Inflammatory macrophage treated with lipopolysaccharide for 1 hour (primary cell): ENCODE measurements at places on chromosomes 1 and 21.

GRCh38 chr1:91490501-91490900 is 10.2 kb upstream of the CDC7 start:
- no peak for DNase-seq

- DNase-seq = peak; percentile 28
Observed at GRCh38 chr1:44594871-44595735, 79.2 kb downstream of the TMEM53 start.

GRCh38 chr1:47991187-47991586 is 6.0 kb downstream of the TRABD2B start:
- no peak for DNase-seq

- DNase-seq = no peak
Observed at GRCh38 chr1:2344121-2344681, 47.2 kb downstream of the MORN1 start.

DNA sequence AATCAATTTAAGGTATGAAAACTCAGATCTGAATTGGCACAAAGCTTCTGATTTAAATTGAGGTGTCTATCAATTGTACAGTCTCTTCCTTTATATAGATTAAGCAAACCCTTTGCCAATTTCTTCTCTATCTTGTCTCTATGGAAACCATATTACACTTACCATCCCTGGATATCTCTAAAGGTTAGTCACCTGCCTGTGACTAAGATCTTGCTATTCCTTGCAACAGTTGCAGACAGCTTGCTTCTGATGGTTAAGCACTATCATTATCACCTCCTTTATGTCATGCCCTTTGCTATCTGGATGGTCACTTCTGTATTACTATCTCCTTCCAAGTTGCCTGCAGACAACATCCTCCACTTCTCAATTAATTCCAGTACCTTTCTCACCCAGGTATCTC is 998.6 kb upstream of the B3GALT2 start:
- no peak for DNase-seq

- no peak for DNase-seq
Observed at GRCh38 chr1:2969011-2969844, 52.0 kb upstream of the ACTRT2 start.

GRCh38 chr1:204883405-204883804 is 12.7 kb downstream of the NFASC start:
- no peak for DNase-seq

- DNase-seq = no peak
Observed at GRCh38 chr1:3393024-3393986, 61.2 kb upstream of the ARHGEF16 start.

DNA sequence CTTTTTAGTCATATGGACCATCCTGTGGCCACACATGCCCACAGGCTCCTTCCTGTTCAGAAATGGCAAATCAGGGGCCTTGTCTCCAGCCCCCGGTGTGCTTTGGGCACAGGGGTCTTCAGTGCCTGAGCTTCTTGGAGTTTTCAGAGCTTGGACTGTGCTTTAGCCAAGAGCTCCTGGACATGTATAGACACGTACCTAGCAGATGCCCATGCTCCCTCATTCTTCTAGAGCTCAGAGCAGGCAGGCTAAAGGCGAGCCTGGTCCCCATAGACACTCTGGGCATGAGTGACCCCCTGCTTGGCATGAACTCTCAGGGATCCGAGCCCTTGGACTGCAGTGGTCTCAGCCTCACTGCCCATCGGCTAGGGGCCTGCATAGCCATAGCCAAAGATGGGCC is 106.8 kb downstream of the EPHB2 start:
- DNase-seq = no peak

DNA sequence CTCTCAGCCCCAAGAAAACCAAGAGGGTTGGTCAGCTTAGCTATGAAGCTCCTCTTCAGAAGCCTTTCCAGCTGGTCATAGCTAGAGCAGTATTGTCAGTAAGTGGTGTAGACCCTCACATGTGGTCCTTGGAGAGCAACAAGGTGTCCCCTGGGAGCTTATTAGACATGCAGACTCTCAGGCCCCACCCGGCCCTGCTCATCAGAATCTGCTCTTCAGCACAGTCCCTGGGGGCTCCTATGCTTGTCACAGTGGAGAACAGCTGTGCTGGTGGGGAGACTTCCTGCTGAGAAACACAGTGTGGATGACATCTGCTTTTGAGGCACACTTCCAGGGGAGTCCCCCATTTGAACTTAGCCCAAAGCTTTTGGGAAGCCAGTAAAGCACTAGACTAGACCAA is 21.9 kb upstream of the NEK2 start:
- no peak for DNase-seq

DNA sequence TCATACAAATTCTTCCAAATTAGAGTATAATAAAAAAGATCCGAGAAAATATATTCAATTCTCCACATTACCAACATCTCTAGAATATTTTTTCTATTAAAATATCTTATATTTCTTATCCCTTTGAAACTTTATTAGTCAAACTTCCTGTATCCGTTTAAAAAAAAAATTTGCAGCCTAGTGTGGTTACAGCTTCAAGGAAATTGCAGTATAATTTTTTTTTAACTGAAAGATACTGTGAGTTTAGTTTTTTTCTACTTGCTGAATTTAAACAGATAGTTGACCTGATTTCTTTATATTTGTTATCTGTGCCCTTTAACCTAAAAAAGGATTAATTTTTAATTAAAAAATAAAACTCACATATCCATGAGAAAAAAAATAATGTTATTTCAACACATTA is 1.5 kb downstream of the RGS18 start:
- DNase-seq = peak; percentile 43

- peak; percentile 54 for DNase-seq
Observed at GRCh38 chr1:220680085-220680687, 10.0 kb upstream of the C1orf115 start.

DNA sequence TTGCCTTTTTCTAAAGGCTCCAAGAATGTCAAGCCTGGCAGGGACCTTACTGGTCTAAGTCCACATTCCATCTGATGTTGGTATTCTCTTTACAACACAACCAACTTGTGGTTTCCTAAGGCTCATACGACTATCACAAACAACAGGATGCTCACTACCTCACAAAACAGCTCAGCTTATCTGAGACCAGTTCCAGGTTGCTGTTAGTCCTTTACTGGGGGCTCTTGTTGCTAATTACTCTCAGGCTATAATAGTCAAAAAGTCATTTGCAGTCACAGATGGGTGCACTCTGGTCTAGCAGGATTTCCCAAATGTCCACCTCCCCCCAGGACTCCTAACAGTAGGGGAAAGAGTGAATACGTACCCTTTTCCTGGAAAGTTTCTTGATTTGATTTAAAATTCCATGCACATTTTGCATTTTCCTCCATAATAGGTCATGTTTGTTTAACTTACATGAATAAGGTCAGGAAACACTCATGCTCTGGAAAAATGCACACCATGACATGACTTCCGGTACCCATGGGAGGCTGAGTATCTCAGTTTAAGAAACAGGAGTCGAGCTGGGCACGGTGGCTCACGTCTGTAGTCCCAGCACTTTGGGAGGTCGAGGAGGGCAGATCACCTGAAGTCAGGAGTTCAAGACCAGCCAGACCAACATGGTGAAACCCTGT is 16.0 kb downstream of the LCK start:
- no peak for DNase-seq

GRCh38 chr1:207890136-207890738 is 20.7 kb downstream of the CD34 start:
- DNase-seq = peak; percentile 98

GRCh38 chr1:9194024-9194423 is 40.5 kb upstream of the H6PD start:
- no peak for DNase-seq

DNA sequence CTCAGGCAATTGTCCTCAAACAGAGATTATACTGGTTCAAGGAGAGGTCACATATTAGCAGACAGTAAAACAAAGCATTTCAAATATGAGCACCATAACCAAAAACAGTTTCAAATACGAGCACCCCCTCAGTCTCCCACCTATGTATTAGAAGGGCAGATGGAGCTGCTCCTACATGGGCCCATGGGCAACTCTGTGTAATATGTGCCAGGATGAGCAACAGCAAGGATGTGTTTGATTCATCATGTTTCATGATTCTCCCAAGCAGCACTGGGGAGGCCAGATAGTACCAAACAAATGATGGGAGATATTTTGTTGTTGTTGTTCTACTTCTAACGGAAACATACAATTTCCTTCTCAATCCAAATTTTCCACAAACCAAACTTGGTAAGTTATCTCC is 8.9 kb downstream of the ADSS2 start:
- no peak for DNase-seq

GRCh38 chr21:26140164-26140579 is 30.4 kb downstream of the APP start:
- peak; percentile 85 for DNase-seq

- DNase-seq = no peak
Observed at GRCh38 chr1:119958223-119958622, 61.9 kb upstream of the ADAM30 start.

GRCh38 chr1:116560704-116561490 is 9.9 kb downstream of the CD58 start:
- no peak for DNase-seq

GRCh38 chr1:46691997-46692790 is 20.5 kb downstream of the TEX38 start:
- no peak for DNase-seq

DNA sequence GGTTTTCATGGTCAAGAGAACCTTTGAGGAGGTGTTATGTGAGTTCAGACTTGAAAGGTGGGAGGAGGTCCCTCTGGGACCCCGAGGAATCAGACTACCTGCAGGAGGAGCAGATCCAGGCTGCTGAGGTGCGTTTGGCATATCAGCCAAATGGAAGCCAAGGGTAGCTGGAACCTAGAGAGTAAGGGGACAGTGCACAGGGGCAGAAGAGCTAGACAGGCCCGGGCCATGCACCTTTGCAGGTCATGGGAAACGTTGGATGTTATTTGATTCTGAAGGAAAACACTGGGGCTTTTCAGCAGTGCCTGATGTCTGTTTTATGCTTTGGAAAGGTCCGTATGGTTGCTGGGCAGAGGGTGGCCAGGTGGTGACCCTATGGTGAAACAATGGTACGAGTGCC is 169.2 kb downstream of the PGBD5 start:
- no peak for DNase-seq

DNA sequence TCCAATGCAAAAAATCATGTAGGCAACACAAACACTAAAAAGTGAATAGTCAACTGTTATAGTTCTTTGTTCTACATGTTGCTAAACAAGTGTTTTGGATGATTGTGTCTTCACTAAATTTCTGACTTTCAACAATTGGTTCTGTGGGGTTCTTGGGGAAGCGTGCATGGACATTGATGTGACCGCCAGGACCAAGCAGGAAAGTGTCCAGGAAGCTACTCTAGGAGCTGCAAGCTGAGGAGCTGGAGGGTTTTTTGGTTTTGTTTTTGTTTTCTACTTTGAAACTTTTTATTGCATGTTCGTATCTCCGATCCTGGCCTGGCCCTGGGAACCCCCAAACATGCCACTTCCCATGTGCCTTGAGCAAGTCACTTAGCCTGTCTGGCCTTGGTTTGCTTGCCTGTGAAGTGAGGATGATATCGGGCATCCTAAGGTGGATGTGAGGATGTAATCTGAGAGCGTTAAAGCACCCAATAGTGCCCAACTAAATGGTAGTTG is 8.0 kb downstream of the TMPRSS3 start:
- DNase-seq = no peak

DNA sequence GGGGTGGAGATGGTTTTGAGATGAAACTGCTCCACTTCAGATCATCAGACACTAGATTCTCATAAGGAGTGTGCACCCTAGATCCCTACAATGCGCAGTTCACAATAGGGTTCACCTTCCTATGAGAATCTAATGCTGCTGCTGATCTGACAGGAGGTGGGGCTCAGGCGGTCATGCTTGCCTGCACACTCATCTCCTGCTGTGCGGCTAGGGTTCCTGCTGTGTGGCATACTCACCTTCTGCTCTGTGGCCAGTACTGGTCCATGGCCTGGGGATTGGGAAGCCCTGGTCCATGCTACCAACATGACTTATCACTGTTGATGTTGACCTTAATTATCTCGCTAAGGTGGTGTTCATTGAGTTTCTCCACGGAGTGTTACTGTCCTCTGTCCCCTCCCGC is 144.5 kb downstream of the NAV1 start:
- no peak for DNase-seq

DNA sequence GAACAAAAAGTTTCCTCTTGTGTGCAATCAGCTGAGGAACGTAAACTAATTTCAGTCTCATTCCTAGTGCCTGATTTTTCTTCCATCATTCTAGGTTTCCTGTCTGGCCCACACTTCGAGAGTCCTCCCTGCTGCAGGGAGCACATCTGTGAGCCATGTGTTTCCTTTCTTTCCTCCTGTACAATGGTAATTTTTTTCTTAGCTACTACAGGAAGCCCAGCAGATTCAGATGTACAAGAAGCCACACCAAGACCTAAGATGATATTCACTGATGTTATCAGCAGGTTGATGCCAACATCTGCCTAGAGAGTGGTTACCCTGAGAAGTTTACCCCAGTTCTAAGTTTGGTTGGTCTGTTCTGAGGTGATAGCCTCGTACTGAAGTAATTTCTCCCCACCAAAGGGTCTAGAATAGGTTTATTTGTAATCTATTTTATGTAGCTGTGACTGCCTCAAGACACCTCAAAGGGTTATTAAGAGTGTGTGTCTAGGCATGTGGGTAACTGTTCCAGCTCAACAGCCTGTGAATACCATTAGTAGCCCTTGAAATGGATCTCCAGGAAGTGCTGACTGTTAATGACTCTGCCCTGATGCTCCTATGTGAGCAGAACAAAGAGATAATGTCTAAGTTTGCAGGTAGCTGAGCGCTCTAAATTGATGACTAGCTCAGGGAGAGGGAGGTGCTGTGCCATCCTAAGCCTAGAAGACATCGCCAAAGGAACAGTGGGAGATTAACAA is 31.7 kb upstream of the CLDN14 start:
- no peak for DNase-seq

GRCh38 chr1:12452262-12452661 is 165.7 kb downstream of the DHRS3 start:
- DNase-seq = no peak

GRCh38 chr1:239306426-239306825 is 79.9 kb upstream of the CHRM3 start:
- no peak for DNase-seq

GRCh38 chr1:23561813-23562100 is 2.5 kb upstream of the ID3 start:
- DNase-seq = no peak

- no peak for DNase-seq
Observed at GRCh38 chr1:20087668-20088067, 17.7 kb downstream of the PLA2G5 start.

GRCh38 chr1:33015216-33015615 is 21.5 kb downstream of the AK2 start:
- no peak for DNase-seq

DNA sequence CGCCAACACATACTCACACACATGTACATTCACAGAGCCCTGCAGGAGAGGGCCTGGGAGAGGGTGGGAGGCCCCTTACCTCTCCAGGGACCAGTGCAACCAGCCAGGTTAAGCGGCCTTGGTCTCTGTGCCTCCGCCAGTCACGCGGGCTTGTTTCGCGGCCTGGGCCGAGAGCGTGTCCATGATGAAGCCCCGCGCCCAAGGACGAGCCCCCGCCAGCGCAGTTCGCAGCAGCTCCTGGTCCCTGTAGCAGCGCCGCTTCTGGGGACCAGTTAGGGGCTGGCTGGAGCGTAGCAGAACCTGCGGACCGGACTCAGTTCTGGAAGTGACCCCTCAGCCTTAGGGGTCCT is 7.3 kb upstream of the FAM167B start:
- DNase-seq = no peak

GRCh38 chr1:59596956-59597355 is 217.8 kb upstream of the HOOK1 start:
- no peak for DNase-seq

GRCh38 chr1:185406006-185406690 is 89.1 kb upstream of the IVNS1ABP start:
- DNase-seq = no peak
